ENCODE measurements at places on chromosomes 7 and 10. TPM values are rescaled to one million over a fixed set of nuclear protein-coding genes. Genes with fewer than 3 reads are reported as not detected.

VSTM4 gene
- total RNA-seq, result 10.2 TPM

GRCh38 chr7:40551685-40552576 is 417.1 kb downstream of the SUGCT start:
- H3K27me3 ChIP-seq, result no peaks in the 10 kb centered on the region
- H3K4me3 ChIP-seq, result no peak overlapping the region
- DNase-seq, result peak; percentile 30

GRCh38 chr10:86855513-86855912 is 99.1 kb downstream of the BMPR1A start:
- no peaks in the 10 kb centered on the region for H3K27me3 ChIP-seq
- no peak for DNase-seq
- H3K4me3 ChIP-seq, result no peak overlapping the region
- H3K27ac ChIP-seq, result no peak overlapping the region
- no peaks in the 10 kb centered on the region for H3K4me1 ChIP-seq

FOXP2 gene
- total RNA-seq, result 14.7 TPM

- DNase-seq, result no peak
- peaks cover 5% of the 10 kb centered on the region for H3K4me1 ChIP-seq
- no peak overlapping the region for H3K27ac ChIP-seq
- no peaks in the 10 kb centered on the region for H3K36me3 ChIP-seq
Measured at GRCh38 chr7:96016056-96016586, 243.8 kb downstream of the DYNC1I1 start.

GRCh38 chr7:16559497-16560179 is 33.0 kb downstream of the LRRC72 start:
- H3K27me3 ChIP-seq, result no peaks in the 10 kb centered on the region
- H3K4me1 ChIP-seq, result no peaks in the 10 kb centered on the region
- no peak for DNase-seq

MMD2 gene
- not detected for total RNA-seq

GRCh38 chr10:1567742-1568495 is 169.4 kb downstream of the ADARB2 start:
- DNase-seq, result no peak
- H3K27ac ChIP-seq, result no peak overlapping the region
- H3K27me3 ChIP-seq, result peaks cover 7% of the 10 kb centered on the region
- H3K4me1 ChIP-seq, result no peaks in the 10 kb centered on the region

CPXM2 gene
- total RNA-seq, result 4.9 TPM

DNA sequence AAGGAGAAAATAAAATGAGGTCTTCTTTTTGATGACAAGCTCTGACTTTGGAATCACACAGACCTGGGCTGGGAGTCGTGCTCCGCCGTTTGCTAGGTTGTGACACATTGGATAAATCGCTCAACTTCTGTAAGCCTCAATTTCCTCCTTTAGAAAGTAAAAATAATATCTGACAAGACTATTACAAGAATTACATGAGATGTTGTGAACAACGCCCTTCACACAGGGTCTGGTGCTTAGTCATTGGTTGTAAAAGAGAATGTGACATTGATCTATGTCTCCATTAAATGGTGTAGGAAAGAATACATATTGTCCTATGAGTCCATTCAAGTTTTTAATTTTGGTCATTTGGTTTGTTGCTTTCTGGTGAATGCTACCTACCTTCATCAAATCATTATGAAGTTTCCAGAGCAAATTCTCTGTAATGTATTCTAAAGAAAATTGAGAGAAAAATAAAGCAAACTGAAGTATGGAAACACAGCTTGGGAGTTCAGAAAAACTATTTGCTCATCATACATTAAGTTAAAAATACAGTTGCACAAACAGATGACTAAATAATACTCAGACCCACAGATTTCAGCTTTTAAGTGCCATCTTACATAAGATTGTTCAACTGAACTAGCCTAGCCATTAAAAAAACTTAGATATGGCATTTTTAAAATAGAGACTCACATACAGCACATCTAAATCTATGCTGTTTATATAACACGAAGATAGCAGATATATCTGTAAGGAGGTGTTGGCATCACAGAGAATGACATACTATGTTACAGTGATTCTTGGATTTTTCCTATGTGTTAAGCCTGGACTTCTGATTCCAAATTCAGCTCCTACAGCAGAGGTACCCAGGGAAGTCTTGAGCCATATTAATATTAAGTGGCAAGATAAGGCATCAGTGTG is 12.3 kb upstream of the ADRB1 start:
- no peak overlapping the region for H3K27ac ChIP-seq
- H3K36me3 ChIP-seq, result no peaks in the 10 kb centered on the region
- H3K4me1 ChIP-seq, result no peaks in the 10 kb centered on the region
- H3K27me3 ChIP-seq, result no peaks in the 10 kb centered on the region
- no peak for DNase-seq
- no peak overlapping the region for H3K4me3 ChIP-seq

DNA sequence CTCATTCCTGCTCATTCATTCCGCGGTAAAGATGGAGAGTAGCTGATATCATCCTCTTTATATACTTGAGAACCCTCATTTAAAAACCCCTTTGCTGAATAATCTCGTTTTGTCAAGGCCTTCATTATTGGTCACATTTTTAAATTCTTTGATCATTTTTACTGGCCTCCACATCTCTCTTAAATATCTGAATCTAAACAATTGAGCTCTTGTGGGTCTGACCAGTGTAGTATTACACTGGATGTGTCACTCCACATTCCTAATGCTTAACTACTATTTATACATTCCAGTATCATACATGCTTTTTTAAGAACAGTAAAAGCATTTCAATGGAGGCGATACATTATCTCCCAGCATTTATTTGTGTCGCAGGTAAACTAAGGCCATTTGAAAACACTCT is 12.6 kb upstream of the PRPS1L1 start:
- no peaks in the 10 kb centered on the region for H3K4me1 ChIP-seq
- no peaks in the 10 kb centered on the region for H3K27me3 ChIP-seq
- H3K36me3 ChIP-seq, result no peaks in the 10 kb centered on the region
- H3K27ac ChIP-seq, result no peak overlapping the region
- no peak overlapping the region for H3K4me3 ChIP-seq

GRCh38 chr10:3071405-3072198 is 4.3 kb downstream of the PFKP start:
- no peak overlapping the region for H3K27ac ChIP-seq
- no peaks in the 10 kb centered on the region for H3K36me3 ChIP-seq
- H3K4me1 ChIP-seq, result peaks cover 8% of the 10 kb centered on the region
- H3K27me3 ChIP-seq, result peaks cover 21% of the 10 kb centered on the region

HKDC1 gene
- total RNA-seq, result 27.7 TPM

GRCh38 chr10:128018691-128019090 is 107.5 kb downstream of the MKI67 start:
- no peak for DNase-seq
- no peaks in the 10 kb centered on the region for H3K4me1 ChIP-seq
- no peaks in the 10 kb centered on the region for H3K27me3 ChIP-seq
- no peak overlapping the region for H3K4me3 ChIP-seq
- no peak overlapping the region for H3K27ac ChIP-seq

DNA sequence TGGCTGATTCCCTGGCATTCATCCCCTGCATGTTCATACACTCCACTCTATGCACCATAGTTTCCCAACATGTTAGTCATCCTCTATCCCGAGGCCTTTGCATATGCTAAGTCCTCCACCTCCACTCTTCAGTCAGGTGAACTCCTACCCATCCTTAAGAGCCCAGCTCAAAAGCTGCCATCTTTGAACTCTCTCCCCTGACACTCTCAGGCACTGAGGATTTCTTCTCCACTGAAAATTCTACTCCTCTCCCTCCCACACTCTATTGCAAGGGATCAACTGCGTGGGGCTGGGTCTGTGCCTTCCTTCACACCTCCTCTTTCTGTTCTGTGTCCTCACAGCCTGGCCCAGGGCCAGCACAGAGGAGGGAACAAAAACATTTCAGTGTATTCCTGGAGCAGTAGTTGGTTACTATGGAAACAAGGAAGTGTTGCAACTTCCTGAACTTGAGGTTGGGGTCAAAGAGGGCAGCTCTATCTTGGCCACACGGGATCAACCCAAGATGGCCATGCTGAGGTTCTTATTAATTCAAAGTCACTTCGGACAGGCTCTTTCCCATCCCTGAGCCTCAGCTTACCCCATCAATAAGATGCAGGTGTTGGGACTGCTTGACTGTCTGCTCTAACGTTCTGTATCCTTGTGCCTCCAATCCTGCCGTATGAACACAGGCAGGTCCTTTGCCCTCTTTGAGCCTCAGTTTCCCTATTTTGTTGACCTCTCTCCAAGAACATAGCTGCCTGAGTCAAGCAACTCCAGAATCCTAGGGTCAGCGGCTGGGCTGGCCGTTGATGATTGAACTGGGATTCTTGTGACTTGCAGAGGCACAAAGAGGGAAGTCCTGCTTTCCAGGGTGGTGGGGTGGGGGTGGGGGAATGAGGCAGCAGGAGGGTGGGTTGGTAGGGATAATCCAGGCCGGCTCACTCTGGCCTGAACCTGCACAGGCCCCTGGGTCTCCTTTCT is 15.5 kb downstream of the ZMIZ1 start:
- peak; percentile 82 for DNase-seq
- H3K4me1 ChIP-seq, result peaks cover 55% of the 10 kb centered on the region
- no peaks in the 10 kb centered on the region for H3K36me3 ChIP-seq
- peak overlapping the region; percentile 71 for H3K27ac ChIP-seq

DNA sequence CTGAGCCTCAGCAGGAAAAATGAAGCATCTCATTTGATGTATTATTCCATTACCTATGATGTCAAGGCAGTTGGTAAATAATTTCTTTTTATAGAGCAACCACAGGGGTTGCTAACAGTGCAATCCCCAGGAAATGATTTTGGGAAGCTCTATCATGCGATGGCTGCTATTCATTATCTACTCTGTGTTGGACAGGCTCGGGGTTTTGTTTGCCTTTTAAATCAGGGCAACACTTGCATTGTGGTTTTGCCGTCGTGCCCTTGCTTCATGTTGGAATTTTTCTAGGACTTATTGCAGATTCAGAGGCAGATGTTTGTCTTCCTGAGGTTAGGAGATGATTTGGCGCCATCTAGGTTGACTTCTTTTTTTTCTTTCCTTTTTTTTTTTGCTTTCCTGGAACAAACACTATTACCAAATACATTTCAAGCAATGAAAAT is 128.4 kb downstream of the BICC1 start:
- no peak overlapping the region for H3K4me3 ChIP-seq
- no peaks in the 10 kb centered on the region for H3K36me3 ChIP-seq
- DNase-seq, result peak; percentile 60
- peak overlapping the region; percentile 24 for H3K27ac ChIP-seq

DNA sequence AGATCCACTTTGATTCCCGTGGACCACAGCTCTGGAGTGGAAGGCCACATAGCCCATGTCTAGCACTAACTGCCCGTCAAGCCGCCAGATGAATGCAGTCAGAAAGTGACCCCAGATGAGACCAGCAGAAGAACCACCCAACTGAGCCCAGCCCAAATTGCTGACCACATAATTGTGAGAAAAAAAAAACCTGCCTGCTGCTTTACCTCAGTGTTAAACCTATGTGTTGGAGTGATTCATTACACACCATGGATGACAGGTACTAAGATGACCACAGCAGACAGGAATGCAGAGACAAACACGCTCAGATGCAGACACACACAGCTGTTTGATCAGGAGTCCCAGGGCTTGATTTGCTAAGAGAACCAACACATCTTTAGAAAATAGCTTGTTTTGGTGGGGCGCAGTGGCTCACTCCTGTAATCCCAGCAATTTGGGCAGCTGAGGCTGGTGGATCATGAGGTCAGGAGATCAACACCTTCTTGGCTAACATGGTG is 168.1 kb upstream of the PPP2R2D start:
- peaks cover 4% of the 10 kb centered on the region for H3K4me1 ChIP-seq
- no peak overlapping the region for H3K4me3 ChIP-seq
- DNase-seq, result no peak
- no peaks in the 10 kb centered on the region for H3K36me3 ChIP-seq
- H3K27me3 ChIP-seq, result no peaks in the 10 kb centered on the region

WDFY4 gene
- 0.43 TPM for total RNA-seq

JCAD gene
- total RNA-seq, result 12.8 TPM

DNA sequence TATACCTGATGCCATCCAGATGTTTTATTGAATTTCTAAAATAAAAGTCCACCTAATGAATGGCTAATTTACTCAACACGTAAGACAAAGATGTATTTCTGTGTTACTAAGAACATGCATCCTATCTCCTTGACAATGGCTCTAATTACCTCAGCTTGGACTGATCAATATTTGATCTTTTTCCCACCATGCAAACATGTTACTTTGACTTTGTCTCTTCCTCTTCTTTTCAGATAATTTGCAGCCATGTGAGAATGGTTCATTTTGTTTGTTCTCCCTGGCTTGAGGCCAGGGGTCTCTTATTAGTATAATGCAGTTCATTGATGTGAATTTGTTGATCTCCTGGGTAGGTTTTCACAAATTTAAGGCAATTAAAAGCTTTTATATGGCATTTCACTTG is 302.1 kb downstream of the ADK start:
- no peaks in the 10 kb centered on the region for H3K36me3 ChIP-seq
- DNase-seq, result no peak
- H3K4me3 ChIP-seq, result no peak overlapping the region
- H3K4me1 ChIP-seq, result no peaks in the 10 kb centered on the region
- no peak overlapping the region for H3K27ac ChIP-seq
- H3K27me3 ChIP-seq, result no peaks in the 10 kb centered on the region

DNA sequence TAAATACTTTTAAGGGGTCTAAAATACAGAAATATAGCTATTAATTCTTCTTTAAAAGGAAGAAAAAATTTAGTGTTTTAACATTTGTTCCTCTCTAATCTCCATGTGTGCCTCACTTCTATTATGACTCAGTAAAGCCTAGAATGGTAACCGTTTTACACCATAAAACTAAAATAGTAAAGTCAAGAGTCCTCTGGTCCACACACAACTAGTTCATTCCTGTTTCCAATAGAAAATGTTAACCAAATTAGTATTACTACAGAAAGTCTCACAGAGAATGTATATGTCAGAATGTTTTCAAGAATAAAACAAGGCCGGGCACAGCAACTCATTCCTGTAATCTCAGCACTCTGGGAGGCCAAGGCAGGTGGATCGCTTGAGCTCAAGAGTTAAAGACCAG is 55.8 kb downstream of the CNOT4 start:
- no peak overlapping the region for H3K27ac ChIP-seq
- DNase-seq, result no peak
- no peaks in the 10 kb centered on the region for H3K27me3 ChIP-seq
- no peaks in the 10 kb centered on the region for H3K4me1 ChIP-seq
- H3K4me3 ChIP-seq, result no peak overlapping the region

- no peak for DNase-seq
- no peak overlapping the region for H3K4me3 ChIP-seq
- no peak overlapping the region for H3K27ac ChIP-seq
- H3K36me3 ChIP-seq, result no peaks in the 10 kb centered on the region
Measured at GRCh38 chr10:55449981-55450380, 649.0 kb upstream of the PCDH15 start.

HTR5A gene
- not detected for total RNA-seq

GRCh38 chr7:69622960-69623359 is 24.7 kb downstream of the AUTS2 start:
- no peak overlapping the region for H3K27ac ChIP-seq
- H3K4me1 ChIP-seq, result peaks cover 7% of the 10 kb centered on the region
- DNase-seq, result no peak
- H3K27me3 ChIP-seq, result no peaks in the 10 kb centered on the region

- no peaks in the 10 kb centered on the region for H3K36me3 ChIP-seq
- no peak overlapping the region for H3K4me3 ChIP-seq
- H3K27me3 ChIP-seq, result no peaks in the 10 kb centered on the region
- H3K27ac ChIP-seq, result no peak overlapping the region
- no peak for DNase-seq
- H3K4me1 ChIP-seq, result no peaks in the 10 kb centered on the region
Measured at GRCh38 chr7:70487886-70488285, 644.1 kb upstream of the GALNT17 start.

Measured in hepatocyte (in vitro differentiated cells).